Activated CD8-positive, alpha-beta memory T cell treated with anti-CD3 and anti-CD28 coated beads for 24 hours (primary cell): ENCODE measurements at places on chromosomes 7 and 10.

DNA sequence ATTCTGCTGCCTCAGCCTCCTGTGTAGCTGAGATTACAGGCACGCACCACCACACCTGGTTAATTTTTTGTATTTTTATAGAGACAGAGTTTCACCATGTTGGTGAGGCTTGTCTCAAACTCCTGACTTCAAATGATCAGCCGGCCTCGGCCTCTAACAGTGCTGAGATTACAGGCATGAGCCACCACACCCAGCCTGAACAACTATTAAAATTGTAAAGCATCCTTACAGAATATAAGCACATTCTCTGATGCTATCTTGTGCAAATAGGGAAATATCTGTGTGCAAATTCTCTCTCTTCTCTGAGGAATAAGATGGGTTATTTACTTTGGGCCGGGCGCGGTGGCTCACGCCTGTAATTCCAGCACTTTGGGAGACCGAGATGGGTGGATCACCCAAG, 12.5 kb downstream of the NUDCD3 start:
- no peak for DNase-seq

GRCh38 chr7:91659096-91659495, 221.4 kb downstream of the MTERF1 start:
- DNase-seq, result no peak

- DNase-seq, result peak; percentile 58
Measured at GRCh38 chr10:11440250-11441150, 170.9 kb downstream of the USP6NL start.

DNA sequence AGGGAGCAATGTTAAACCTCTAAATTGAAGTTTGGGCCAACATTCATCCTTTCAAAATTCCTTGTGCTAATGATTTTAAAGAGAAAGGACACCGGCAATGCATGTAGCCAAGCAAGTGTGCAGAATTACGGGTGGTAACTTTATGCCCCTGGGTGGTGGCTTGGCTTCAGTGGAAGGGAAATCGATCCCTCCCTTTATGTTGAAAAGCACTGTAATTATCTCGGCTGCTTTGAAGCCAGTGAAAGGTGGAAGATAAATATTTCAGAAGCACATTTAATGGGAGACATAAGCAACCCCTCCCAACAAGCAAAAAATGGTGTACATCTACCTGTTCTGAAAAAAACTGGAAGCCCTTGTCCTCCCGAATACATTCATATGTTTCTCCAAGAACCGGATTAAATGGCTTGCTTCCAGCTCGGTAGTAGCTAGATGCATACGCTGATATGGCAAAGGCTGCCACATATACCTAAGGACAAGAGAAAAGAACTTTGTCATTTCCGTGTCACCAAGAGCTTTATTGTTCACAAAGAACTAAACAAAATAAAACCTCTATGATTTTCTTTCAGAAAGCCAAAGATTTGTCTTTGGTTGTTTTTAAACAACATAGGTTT, 73.3 kb upstream of the GSDME start:
- DNase-seq, result no peak

DNA sequence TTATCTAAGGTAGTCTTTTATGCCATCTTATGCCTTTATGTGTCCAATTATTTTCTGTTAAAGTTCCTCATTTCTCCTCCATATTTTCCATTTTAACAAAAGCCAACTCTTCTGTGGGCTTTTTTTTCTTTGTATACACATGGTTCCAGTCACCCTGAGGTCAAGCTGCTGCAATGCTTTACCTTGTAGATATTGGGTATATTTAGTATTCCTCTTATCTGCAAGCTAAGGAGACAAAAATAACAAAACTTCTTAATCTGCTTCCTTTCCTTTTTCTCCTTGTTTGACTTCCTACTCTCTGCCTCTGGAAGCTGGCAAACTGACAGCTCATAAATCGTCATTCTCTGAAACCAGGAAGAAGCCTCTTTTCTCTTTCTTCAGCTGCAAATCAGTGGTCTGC, 885.0 kb upstream of the LRRN3 start:
- DNase-seq, result no peak

DNA sequence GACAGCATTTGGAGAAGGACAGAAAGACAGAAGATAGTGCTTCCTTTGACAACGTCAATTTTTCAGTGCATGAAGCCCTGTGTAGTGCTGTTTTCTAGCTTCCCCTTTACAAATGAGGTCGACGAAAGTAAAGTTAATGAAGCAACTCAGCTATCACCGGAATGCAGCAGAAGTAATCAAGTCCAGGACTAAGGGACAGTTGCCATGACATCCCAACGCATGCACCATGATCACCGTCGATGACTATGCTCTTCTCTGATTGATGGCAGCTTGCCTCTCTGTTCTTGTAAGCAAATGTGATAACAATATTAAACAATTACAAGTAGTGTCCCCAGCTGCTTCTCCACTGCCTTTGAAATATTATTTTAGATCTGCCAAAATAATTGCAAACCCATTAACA, 205.8 kb downstream of the FRMD4A start:
- no peak for DNase-seq

- no peak for DNase-seq
Measured at GRCh38 chr7:110801502-110801901, 289.4 kb upstream of the LRRN3 start.

GRCh38 chr10:103861505-103861904, 6.1 kb upstream of the SH3PXD2A start:
- no peak for DNase-seq

- no peak for DNase-seq
Measured at GRCh38 chr10:13536674-13537366, 8.0 kb upstream of the BEND7 start.

DNA sequence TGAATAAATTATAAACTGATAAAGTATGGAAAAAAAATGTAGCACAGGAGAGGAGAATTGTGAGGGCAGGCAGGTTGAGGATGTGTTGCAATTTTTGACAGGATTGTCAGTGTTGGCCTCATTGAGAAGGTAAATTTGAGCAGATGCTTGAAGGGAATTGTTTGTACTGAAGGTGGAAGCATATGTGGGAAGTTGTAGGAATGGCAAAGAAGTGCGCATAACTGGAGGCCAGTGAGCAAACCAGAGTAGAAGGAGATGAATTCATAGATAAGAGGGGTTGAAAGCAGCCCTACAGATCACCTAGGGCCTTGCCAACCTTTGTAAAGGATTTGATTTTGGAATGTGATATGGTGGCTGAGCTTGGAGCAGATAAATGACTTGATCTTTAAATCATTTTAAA, 6.4 kb downstream of the DNAJB9 start:
- no peak for DNase-seq

GRCh38 chr10:129915526-129916378, 48.3 kb downstream of the EBF3 start:
- no peak for DNase-seq

DNA sequence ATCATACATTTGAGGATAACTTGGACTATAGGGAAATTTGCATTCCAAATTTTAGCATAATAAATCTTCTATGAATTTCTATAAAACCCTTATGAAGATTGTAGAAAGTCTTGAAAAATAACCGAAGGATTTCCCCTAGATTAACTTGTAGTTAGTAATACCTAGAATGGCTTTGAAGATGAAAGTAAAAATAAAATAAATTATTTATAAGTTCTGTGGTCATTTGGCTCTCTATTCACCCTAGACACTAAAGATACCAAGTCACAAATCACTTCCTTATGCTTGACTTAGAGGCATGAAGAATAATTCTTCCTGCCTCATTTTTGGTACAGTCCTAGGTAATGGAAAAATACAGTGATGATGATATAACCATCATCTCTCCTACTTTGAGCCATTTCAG, 79.3 kb downstream of the CSTF2T start:
- DNase-seq, result no peak

DNA sequence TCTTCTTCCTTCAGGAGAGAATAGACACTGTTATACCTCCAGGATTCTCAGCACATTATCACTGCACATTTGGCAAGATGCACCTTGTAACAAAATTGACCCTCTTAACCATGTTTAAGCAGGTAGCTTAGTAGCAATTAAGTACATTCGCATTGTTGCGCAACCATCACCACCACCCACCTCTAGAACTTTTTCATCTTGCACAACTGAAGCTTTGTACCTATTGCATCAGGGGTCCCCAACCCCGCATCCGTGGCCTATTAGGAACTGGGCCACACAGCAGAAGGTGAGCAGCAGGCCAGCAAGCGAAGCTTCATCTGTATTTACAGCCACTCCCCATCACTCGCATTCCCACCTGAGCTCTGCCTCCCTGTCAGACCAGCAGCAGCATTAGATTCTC, 29.9 kb upstream of the SMURF1 start:
- no peak for DNase-seq

DNA sequence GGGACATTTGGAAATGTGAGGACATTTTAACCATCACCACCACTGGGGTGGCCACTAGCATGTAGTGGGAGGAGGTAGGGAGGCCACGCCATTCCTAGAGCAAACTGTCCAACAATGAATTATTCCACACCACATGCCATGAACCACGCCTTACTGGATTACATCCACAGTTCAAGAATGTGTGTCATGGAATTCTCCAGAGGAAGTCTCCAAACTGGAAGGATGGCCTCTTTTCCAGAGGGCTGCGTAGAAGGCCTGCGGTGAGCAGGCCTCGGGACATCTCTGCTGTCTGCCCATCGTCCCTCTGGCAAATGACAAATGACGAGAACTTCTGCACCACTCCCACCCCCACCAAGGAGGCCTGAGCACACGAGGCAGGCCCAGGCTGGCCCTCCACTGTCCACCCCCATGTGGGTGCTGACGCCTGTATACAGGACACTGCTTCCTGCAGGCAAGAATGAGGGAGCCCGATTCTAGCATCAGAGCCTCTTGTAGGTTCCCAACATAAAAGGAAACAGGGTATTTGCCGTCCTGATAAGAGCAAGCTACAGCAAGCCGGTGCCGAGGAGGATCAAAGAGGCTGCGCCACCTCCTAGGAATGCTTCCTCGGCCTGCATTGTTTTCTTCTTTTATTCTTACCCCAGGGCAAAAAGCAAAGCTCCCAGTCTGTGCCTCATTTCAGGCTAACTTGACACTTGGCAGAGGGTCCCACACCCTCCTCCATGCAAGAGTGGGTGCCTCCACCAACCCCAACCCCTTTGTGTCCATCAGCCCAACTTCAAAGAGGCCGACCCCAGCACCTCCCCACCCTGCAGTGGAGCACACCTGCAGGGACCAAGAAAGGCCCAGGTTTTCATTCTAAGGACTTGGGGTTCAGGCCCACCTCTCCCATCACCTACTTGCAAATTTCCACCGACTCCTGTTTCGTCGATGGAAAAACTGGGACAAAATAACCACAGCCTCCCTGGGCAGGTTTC, 23.9 kb downstream of the TNS3 start:
- no peak for DNase-seq

DNA sequence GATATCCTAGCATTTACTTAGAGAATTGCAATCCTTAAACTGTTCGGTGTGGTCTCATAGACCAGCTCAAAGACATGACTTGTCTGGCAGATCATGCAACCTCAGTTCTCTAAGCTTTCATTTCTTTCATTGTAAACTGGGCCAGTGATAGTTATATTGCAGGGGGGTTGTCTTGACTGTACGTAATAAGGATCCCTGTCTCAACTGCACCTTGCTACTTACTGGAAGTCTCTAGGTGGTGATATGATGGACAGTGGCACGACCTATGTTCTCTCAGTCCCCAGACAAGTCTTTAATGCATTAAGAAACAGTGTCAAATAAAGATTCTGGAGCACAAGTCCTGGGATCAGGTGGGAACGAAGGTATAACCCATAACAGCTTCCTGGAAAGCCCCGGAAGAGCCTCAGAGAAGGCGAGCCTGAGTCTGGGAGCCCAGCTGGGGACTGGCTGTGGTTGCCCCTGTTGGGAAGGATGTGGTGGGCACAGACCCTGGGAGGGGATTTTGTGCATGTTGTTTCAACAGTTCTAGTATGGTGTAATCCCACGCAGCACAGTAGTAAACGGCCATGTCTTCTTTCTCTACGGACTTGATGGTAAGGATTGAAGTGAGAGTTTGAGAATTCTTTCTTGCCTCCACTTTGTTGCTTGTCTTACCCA, 26.0 kb upstream of the TARP start:
- DNase-seq, result no peak
